ENCODE measurements at places on chromosomes 7 and 10.

DNA sequence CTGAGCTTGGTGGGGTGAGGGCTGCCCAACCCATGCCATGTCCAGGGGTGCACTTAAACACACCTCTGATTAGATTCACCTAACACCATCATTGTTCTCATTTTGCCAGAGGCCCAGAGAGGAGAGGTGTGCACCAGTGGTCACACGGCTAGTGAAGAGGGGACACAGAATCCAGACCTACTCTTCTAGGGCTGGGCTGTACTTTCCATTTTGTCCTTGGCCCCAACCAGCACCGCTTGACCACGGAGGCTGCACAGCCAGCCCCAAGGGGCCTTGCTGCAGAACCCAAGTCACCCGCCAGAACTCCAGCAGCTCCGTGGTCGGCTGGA is 246 bp upstream of the WDFY4 start:
- no peak for DNase-seq

DNA sequence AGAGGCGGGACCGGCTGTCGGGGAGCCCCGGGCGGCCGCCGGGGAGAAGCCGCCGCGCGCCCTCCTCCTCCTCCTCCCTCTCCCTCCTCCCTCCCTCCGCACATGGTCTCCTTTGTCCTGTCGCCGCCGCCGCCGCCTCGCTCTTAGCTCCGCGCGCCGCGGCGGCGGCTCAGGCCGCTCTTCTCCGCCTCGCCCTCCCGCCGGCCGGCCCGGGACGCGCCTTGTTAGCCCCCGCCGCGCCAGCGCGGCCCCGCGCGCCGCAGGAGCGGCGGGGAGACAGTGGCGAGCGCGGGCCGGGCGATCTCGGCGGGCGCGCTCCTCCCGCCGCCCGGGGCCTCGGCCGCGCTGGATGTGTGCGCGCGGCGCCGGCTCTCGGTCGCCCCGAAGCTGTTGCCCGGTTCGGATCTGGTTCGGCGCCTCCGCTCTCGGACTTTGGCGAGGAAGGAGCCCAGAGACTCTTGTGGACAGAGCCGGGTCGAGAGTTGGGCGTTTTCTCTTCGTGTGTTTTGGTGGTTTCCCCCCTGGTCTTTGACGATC is 437.4 kb upstream of the GALNT17 start:
- no peak for DNase-seq

GRCh38 chr10:133002685-133003084 is 60.3 kb upstream of the CFAP46 start:
- DNase-seq: no peak

DNA sequence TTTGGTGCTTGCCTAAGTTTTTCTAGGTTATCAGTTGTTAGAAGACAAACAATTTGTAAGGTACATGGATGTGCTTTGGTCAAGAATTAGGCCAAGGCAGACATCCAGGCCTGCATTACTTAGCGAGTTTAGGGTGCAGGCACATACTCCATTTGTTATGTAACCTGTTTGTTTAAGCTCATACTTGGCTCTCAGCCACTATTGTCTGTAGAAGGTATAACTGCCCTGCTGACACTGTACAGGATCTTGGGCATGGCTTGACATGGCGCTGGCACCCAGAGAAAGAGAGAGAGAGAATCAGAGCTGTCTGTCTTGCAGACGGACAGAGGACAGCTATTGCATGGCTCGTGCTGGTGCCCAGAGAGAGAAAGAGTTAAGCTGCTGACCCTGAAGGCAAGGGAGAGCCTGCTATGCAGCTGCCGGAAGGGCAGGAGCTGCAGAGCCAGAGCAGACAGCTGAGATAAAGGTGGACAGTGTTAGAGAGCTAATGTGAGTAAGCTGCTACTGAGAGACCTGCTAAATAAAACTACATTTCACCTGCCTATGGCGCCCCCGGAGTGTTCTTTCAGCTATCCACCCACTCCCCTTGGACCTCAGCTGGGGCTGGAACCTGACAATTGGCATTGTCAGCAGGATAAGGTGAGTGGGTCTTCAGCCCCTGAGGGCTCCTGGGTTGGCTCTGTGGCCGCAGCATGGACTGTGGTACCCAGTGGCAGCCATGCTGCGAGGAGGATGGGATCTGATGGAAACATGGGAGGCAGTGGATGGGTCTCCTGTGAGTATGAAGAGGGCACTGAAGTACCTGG is 120.9 kb upstream of the TMEM106B start:
- no peak for DNase-seq

DNA sequence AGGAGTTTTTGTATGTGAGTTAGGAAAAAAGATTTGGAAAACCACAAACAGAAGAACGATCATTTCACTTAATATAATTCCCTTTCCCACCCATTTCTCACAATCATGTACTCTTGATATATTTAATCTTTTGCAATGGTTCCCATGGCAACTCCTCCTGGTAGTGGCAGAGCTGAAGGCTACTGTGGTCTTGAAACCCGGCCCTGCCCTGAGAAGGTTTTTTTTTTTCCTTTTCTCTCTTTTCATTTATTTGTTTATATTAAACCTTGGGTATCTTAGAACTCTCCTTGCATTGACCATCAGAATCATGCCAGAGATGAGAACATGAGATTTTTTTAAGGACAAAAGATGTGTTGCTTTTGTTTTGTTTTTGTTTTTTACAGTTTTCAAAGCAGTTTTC is 566.1 kb upstream of the NRP1 start:
- no peak for DNase-seq

GRCh38 chr7:156109076-156109475 is 296.8 kb upstream of the SHH start:
- DNase-seq: no peak
